ENCODE measurements at places on chromosomes 11 and 22.

DNA sequence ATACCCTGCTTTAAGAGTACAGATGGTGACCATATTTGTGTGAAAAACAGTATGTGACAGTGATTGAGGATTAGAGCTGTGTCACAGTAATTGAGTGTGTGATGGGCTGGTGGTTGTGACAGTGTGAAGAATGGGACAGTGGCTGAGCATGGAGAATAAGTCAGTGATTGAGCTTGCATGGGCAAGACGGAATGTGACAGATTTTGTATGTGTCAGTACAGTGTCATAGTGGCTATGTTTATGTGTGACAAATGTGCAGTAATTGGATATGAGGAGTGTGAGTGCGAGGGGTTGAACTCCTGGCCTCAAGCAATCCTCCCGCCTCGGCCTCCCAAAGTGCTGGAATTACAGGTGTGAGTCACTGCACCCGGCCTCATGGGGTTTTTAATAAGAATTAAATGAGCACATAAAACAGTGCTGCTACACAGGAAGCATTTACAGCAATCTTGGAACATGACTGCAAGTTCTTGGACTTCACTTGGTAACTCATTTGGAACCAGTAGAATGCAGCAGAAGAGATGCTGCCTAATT lies 583 bp upstream of the RRAS2 start:
- no peak for DNase-seq

DNA sequence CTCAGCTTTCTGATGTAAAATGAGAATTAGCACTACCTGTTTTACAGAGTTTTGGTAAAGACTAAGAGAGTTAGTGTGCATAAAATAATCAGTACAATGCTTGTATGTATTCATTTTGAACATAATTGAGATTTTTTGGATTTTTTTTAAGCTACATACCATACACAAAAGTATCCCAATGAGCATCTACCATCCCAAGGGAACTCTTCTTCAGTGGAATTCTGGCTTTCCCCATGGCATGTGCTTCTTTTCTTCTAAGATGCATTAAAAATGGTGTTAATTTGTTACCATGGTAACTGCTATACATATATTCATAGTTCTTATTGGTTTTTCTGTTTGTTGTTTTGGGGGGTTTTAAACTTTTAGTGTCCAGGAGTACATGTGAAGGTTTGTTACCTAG lies 17.7 kb downstream of the OR8D1 start:
- DNase-seq: no peak

- peak; percentile 60 for DNase-seq
These were observed 115.7 kb downstream of the ABTB2 start for GRCh38 chr11:34242037-34242625.

DNA sequence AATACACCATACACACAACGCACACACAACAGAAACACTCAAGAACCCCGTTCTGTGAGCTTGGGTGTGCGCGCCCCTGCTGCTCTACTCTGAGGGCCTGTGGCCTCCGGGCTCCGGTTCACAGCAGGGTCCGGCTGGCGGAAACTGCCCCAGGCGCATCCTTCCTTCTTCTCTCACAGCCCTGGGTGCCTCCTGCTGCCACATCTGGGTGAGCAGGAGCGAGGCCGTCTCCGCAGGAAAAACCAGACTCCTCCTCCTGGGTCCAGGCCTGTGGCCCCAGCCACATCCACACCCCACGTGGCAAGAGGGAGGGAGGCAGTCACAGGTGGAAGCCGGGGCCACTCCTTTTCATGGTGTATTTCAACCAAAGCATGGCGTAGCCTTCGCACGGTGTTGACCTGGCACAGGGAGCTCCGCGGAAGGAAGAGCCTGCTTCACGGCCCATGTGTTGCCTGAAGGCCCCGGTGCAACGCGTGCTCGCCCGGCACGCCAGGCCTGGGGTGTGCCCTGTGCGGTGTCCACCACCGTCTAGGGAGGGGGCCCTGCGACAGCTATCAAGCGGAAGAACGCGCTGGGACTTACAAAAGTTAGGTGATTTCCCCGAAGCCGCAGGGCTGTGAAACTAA lies 1502.7 kb downstream of the TBC1D22A start:
- no peak for DNase-seq

DNA sequence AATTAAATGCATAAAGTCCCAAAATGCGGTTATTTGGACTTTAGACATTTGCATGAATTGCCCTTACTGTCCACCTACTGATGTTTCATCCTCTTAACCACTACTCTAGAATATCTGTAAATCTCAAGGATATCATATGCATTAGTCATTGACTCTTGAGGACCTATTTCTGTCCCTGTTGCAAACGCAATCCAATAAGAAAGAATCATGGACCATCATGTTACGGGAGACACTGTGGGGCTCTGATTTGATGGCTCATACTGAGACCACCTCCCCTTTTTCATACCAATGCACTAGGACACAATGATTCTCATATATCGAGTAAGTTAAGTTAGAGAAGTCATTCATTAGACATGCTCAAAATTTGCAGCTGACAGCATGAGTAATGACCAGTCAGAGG lies 14.4 kb downstream of the POU2AF2 start:
- no peak for DNase-seq

- no peak for DNase-seq
These were observed 32.0 kb upstream of the TH start for GRCh38 chr11:2203440-2204259.

DNA sequence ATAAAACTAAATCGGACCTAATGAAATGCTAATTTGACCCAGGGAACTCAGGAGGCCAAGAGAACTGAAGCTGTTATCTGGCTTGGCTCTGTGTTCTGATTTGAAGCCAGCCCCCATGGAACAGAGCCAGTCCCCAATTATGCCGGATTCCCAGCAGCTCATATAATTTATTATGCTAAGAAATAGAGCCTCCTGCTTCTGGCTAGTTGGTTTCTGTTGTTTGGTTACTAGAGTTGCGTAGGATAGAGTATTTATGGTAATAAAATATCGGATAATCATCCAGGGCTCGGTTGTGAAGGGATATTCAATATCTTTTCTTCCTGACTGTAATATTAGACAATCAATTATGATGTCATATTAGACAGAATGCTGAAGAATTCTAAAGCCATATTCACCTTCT lies 120.4 kb upstream of the TTC12 start:
- DNase-seq: no peak

- DNase-seq: no peak
These were observed 5.6 kb upstream of the SMCO4 start for GRCh38 chr11:93548679-93549319.
